ENCODE measurements at places on chromosomes 7 and 10.
A peak's percentile ranks its signal among the peaks of the same experiment; 100 is the strongest.

DNA sequence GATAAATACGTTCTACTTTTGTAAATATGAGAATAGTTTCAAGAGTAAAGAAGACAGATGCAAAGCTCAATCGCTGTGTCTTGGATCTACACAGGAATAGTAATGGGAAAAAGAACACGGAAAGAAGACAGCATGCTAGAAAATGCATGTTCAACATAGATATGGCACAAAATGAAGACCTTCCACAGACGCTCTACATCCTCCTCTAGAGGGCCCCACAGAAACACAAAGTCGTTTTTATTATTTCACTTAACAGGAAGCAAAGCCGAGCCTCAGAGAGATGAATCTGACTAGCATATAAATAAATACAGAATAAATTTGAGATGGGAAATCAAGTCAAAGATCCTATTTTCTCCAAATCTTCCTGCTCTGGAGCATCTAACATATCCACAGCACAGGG lies 292.6 kb downstream of the PARD3 start:
- DNase-seq, result no peak

GRCh38 chr7:30907527-30908267 lies 4.0 kb upstream of the AQP1 start:
- no peak for DNase-seq

DNA sequence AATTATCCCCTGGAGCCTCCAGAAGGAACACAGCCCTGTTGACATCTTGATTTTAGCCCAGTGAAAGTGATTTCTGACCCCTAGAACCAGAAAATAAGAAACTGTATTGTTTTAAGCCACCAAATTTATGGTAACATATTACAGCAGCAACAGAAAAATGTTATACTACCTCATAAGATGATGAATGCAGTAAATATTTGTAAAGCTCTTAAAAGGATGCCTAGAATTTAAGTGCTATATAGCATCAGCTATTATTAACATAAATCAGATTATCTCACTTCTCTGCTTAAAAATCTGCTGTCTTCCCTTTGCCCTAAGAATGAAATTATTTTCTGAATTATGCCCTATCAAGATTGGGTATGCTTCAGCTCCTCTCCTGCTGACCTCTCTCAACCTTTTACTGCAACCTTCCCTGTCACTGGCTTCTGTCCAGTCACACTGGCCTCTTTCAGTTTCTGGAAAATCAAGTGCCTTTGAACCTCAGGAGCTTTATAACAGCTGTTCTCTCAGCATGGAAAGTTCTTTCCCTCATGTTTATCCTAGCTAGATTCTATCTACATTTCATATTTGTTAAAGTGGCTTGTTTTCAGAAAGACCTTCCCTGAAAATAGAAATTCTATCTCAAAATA lies 78.9 kb downstream of the GPR37 start:
- no peak for DNase-seq

DNA sequence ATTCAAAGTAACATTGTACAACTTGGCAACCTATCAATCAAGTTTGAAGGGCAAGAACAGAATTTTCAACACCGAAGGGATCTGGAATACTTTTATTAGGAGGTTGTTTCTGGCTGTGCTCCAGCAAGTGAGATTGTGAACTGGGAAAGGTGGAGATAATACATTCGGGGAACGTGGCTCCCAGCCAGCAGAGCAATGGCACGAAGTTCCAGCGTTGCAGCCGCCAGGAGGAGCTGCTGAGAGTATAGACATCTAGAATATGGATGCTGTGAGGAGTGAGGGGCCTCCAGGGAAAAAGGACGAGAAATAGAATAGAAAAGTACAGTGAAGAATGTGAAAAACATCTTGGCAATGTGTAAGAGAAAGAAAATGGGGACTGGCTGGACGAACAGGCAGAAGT lies 69.5 kb downstream of the TCERG1L start:
- DNase-seq, result peak; percentile 34

GRCh38 chr10:132563485-132564248 lies 26.1 kb downstream of the INPP5A start:
- DNase-seq, result no peak

- DNase-seq, result no peak
These were observed 256.6 kb upstream of the SMIM30 start for GRCh38 chr7:113374955-113375354.
